ENCODE measurements at places on chromosomes 5 and 9. TPM values are rescaled to one million over a fixed set of nuclear protein-coding genes. Genes with fewer than 3 reads are reported as not detected.

Gene SERF1A
- 1.5 TPM for total RNA-seq

Gene ELAVL2
- total RNA-seq = 0.04 TPM

Gene PCDHGC5
- not detected for total RNA-seq

Gene COL27A1
- 7.8 TPM for total RNA-seq

Gene PCDHA12
- total RNA-seq = 3.0 TPM

Gene KIF4B
- 0.02 TPM for total RNA-seq

Gene ZBED3
- total RNA-seq = 4.1 TPM

Gene ADRA1B
- 23.0 TPM for total RNA-seq

Data from A549 treated with AZD2906 at 1 μM for 4 hours (cell line).